ENCODE measurements at places on chromosomes 4 and X. TPM values are rescaled to one million over a fixed set of nuclear protein-coding genes. Genes with fewer than 3 reads are reported as not detected.

- no peak for DNase-seq
Observed at GRCh38 chr4:183328832-183329231, 6.6 kb upstream of the CLDN24 start.

DNA sequence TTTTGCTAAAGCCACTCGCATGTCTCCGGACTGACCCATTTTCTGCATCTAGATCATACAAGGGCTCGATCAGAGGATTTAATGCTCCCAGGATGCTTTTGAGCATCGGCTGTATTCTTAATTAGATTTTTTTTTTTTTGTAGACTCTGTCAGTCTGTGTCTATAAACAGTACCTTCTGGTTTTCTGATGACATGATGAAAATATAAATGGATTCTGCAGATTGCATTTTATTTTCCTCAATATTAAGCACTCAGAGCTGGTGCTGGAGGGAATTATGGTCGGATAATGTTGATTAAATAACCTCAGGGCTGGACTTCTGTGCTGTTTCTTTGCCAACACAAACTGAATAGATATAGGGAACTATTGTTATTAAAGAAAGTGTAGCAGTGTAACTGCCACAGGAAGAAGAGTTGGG lies 57.1 kb upstream of the LIMCH1 start:
- no peak for DNase-seq

GRCh38 chr4:29405116-29405515 lies 1315.1 kb upstream of the PCDH7 start:
- DNase-seq: peak; percentile 12

PGM2 gene
- 14.3 TPM for polyA plus RNA-seq

DNA sequence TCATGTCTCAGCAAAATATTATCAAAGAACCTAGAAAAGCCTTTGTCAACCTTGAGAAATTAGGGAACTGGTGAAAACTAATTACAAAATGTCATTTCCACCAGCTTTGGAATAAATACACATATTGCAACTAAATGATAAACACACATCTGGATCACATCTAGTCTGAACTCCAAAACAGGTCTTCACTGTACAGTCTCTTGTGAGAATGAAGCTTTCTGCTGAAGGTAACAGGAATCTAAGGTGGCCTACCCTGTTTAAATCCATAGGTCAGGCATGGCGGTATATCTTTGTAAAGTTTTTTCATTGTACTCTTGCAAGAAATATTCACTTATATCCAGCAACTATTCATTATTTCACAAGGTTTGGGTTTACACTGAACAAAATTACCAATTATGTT lies 1.7 kb downstream of the SH3D19 start:
- no peak for DNase-seq

DNA sequence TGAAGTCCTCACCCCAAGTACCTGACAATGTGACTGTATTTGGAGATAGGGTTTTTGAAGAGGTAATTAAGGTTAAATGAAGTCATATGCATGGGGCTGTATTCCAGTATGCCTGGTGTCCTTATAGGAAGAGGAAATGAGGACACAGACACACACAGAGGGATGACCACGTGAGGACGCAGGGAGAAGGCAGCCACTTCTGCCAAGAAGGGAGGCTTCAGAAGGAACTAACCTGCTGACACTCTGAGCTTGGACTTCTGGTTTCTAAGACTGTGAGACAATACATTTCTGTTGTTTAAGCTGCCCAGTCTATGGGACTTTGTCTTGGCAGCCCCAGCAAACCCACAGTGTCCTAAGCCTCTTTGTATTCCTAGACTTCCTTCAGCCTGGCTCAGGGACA lies 3.0 kb upstream of the SLC2A9 start:
- no peak for DNase-seq

DNA sequence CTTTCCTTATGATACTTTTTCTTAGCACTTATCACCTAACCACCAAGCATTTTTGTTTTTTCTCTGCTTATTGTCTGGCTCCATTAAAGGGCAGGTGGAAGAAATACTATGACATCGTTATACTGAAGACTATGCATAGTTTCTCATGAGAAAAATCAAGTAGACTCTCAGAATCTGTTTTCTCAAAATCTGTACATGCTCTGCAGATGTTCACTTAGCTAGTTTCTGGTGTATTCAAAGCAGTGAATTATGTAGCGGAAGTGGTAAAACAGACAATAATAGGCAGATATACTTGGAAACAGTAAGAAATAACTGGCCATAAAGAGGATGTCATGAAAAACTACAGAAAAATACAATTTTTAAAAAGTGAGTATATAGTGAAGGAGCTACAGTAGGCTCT lies 146.0 kb downstream of the STIM2 start:
- DNase-seq: no peak

FGF5 gene
- 56.4 TPM for polyA plus RNA-seq

REPS2 gene
- polyA plus RNA-seq: 0.27 TPM

MAGEC3 gene
- not detected for polyA plus RNA-seq

- peak; percentile 20 for DNase-seq
Observed at GRCh38 chr4:141255016-141255415, 34.3 kb downstream of the ZNF330 start.

PLRG1 gene
- 123 TPM for polyA plus RNA-seq

DNA sequence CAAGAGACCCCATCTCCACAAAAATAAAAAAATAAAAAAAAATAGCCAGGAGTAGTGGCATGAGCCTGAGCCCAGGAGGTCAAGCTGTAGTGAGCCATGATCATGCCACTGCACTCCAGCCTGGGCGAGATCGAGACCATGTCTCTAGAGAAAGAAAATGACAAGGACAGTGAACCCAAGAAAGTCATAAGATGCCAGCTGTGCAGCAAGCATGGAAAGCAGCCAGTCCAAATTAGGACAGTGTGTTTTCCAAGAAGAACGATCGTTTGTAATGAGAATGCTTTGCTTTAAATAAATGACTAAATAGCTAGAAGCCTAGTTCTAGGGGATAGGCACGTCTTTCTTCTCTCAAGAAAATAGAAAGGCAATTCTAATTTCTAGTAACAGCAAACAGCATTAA lies 58.4 kb upstream of the MSANTD1 start:
- no peak for DNase-seq

GLRA3 gene
- polyA plus RNA-seq: not detected

Measured in fibroblast of lung (primary cell).